ENCODE measurements at places on chromosomes 13 and 19.

DNA sequence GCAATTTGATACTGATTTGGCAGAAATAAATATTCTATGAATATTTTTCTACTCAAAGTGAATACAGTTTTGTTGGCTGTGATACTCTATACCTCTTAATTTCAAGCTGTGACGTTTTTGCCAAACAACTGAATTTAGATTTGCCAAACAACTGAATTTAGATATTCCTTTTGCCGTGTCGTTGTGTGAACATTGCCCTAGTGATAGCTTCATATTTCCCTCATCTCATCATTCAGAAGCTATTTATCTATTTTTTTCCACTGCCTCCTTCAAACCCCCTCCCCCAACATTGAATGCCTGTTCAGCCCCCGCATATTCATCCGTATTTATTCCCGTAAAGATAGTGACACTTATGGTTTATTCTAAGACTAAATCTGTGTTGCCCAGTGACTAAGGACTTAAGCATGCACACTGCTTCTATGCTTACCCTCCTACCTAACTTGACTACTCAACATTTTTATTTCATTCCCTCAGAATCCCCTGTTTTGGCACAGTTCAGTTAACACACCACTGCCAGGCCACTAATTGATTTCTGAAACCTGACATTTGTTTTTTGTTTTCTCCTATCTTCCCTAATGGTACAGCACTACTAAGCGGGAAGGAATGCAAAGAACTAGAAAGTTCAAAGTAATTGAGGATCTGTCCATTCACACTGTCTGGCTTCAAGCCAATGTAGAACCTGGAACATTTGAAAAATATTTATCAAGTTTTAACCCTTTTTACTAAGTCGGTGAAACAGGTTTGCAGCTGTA, 2.8 kb upstream of the KLF5 start:
- peak; percentile 90 for DNase-seq

DNA sequence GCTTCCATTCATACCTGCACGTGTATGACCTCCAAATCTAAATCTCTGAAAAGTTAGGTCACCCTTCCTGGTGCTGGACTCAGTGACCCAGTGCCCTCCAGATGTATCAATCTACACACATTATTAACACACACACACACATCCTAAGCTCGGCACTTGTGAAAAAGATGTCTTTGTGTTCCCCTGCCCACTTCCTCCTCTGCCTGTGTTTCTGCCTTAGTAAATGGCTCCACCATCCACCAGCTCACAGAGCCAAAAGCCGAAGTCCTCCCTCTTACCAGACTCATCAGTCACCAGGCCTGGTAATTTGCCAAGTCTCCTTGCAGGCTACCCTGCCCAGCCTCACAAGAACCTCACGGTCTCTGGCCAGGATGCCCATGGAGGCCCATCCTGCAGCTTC, 131.5 kb downstream of the SHISA2 start:
- no peak for DNase-seq

GRCh38 chr13:39379118-39379517, 223.9 kb downstream of the LHFPL6 start:
- DNase-seq: no peak

GRCh38 chr13:47896546-47896945, 104.5 kb downstream of the SUCLA2 start:
- no peak for DNase-seq
